ENCODE measurements at places on chromosomes 3 and 15.

DNA sequence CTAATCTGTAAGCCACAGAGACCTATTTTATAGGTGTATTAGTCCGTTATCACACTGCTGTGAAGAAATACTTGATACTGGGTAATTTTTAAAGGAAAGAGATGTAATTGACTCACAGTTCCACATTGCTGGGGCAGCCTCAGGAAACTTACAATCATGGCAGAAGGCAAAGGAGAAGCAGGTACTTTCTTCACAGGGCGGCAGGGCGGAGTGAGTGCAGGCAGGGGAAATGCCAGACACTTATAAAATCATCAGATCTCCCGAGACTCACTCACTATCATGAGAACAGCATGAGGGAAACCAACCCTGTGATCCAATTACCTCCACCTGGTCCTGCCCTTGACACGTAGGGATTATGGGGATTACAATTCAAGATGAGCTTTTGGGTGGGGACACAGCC is 108.7 kb downstream of the GALK2 start:
- DNase-seq = no peak

GRCh38 chr3:100631236-100631635 is 21.8 kb downstream of the ADGRG7 start:
- DNase-seq = no peak

- no peak for DNase-seq
Observed at GRCh38 chr3:74636981-74637380, 22.5 kb upstream of the CNTN3 start.

GRCh38 chr3:192339214-192339613 is 388.1 kb downstream of the FGF12 start:
- no peak for DNase-seq

DNA sequence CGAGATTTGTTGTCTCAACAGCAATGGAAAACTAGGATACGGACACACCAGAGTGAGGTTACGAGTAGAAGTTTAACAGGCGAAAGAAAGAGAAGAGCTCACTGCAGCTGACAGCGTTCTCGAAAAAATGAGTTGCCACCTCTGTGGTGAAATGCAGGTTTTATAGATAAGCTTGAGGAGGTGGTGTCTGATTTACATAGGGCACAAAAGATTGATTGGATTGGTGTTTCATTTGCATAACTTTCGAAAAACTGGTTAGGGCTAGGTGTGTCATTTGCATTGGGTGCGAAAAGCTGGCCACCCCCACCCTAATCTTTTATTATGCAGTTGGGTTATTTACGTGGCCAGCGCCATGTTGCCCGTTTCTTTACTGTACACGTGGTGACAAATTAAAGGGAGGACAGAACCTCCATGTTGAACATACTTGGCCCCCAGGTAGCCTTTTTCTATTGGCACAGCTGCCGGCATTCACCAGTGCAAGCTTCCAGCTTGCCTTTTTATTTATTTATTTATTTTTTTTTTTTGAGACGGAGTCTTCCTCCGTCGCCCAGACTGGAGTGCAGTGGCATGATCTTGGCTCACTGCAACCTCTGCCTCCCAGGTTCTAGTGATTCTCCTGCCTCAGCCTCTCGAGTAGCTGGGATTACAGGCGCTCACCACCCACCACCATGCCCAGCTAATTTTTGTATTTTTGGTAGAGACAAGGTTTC is 8.3 kb downstream of the IFT122 start:
- no peak for DNase-seq

Data from activated T-helper 1 cell treated with Interleukin-2 at 50 U/mL for 16 hours (primary cell).